HAP-1 (cell line): ENCODE measurements at places on chromosomes 2 and 18.

DNA sequence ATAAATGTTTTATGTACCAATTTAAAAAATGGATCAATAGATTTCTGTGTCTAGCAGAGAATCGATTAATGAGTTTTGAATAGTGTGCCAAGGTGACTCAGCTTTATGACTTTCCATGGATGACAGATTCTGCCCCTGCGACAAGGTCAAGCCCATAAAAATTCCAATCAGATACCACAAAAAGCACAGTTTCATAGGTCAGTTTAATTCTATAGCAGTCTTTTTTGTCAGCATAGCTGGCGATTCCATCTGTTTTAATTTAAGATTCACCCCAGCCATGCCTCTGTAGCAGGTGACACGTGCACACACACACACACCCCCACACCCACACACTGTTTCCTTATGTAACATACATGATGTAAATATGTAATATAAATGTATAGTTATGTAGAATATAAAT is 28.9 kb downstream of the RAB31 start:
- DNase-seq: peak; percentile 61

DNA sequence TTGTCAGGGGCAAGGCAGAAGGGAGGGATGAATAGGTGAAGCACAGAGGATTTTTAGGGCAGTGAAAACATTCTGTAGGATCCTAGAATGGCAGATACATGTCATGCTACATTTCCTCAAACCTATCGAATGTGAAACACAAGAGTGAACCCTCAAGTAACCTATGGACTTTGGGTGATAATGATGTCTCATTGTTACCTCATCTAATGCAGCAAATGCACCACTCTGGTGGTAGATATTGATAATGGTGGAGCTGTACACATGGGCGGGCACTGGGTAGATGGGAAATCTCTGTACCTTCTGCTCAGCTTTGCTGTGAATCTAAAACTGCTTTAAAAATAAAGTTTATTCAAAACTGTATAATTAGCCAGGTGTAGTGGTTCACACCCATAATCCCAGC is 95.2 kb upstream of the NCK2 start:
- no peak for DNase-seq

DNA sequence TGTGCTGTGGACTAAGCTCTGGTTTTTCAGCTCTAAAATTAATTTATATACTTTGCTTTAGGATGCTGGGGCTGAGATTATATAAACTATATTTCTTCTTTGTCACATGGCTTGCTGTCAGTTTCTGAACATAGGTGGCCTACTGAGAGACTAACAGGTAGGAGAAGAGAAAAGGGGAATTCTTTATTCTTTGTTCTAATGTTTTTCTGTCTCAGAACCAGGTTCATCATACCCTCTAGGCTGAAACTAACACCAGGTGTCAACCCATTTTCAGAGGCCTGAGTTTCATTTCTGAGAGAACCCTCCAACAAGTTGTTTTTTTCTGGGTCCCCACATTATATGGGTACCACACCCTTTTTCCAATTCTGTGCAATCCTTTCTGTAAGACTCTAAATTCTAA is 843.6 kb downstream of the TRIB2 start:
- DNase-seq: no peak

- no peak for DNase-seq
Measured at GRCh38 chr2:189152483-189152882, 27.1 kb downstream of the COL5A2 start.

GRCh38 chr2:128262315-128263253 is 56.1 kb downstream of the HS6ST1 start:
- DNase-seq: no peak

GRCh38 chr2:170324640-170325046 is 146.7 kb downstream of the MYO3B start:
- peak; percentile 68 for DNase-seq
